ENCODE measurements at places on chromosomes 1 and 21.

DNA sequence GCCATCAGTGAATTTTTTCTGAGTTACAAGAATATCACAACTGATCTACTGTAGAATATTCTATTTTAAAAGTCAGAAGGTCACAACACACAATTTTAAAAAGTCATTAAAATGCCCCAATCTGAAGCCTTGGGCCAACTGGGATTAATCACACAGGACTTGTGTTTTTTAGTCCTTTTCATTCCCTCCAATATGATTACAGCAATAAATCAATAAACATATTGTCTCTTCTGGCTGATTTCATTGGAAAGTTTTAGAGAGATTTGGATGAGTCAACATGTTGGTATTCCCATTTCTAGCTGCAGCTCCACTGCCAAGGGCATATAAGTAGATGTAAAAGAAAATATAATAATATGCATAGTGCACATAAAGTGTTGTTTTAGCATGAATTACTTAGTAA is 85.8 kb downstream of the NIBAN1 start:
- no peak for DNase-seq

DNA sequence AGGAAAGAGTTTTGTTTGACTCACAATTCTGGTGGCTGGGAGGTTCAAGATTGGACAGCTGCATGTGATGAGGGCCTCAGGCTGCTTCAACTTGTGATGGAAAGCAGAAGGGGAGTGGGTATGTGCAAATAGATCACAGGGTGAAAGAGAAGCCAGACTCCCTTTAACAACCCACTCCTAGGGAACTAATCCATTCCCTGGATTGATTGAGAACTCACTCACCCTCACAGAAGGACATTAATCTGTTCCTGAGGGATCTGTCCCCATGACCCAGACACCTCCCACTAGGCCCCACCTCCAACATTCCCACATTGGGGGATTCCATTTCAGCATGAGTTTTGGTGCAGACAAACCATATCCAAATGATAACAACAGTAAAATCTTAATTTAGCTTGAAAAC is 25.6 kb downstream of the UBE2T start:
- no peak for DNase-seq

- DNase-seq = peak; percentile 69
Measured at GRCh38 chr1:224245188-224245587, 62.1 kb downstream of the DEGS1 start.

- no peak for DNase-seq
Measured at GRCh38 chr1:1892763-1893120, 1.9 kb upstream of the GNB1 start.

DNA sequence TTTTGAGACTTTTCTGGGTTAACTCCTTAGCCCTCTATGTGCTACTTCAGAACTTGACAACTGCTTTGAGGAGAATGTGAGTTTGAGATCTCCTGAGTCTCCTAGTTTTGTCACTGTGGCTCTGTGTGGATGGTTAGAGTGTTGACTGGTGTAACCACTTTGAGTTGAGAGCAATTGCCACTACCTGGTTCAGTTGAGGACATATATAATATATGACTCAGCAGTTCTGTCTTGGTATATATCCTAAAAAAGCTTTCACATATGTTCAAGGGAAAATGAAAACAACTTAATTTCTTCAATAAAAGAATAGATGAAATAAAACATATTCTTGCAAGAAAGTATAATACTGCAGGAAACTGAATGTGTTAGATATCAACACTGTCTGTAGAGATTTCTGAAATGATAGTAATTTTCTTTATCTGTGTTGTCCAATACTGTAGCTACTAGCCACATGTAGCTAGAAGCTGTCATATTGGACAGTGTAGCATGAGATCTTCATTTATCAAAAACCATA is 96.7 kb upstream of the QSOX1 start:
- no peak for DNase-seq

DNA sequence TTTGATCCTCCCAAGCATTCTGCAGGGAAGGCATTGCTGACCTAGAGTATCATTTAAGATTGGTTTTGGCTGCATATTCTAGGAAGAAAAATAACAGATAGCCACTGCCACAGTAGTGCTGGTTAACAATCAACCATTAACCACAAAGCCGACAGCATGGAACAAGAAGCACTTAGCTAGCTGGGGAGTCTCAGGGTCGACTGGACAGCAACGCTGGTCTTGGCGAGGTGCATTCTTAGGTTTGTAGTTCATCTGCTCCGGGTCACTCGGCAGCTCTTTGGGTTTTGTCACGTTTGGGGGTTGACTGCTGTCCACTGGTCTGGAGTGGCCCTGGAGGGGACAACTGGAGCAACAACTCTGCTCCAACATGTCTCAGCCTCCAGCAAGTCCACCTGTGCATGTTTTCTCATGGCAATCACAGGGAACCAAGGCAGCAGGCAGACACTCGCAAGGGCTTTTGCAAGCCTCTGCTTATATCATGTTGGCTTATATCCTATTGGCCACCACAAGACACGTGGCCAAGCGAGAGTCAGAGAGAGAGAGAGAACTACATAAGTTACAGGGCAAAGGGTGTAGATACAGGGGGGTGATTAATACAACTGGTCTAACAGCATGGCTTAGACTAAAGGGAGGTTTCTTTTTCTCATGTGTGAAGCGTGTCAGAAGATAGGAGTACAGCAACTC is 99.5 kb downstream of the LACTBL1 start:
- no peak for DNase-seq

- DNase-seq = no peak
Measured at GRCh38 chr1:165883056-165883455, 55.6 kb downstream of the UCK2 start.

- DNase-seq = no peak
Measured at GRCh38 chr1:95388031-95388430, 154.0 kb downstream of the RWDD3 start.

GRCh38 chr1:185338719-185339622 is 21.9 kb upstream of the IVNS1ABP start:
- DNase-seq = peak; percentile 31

- no peak for DNase-seq
Measured at GRCh38 chr1:217135987-217136894, 413.0 kb upstream of the ESRRG start.

DNA sequence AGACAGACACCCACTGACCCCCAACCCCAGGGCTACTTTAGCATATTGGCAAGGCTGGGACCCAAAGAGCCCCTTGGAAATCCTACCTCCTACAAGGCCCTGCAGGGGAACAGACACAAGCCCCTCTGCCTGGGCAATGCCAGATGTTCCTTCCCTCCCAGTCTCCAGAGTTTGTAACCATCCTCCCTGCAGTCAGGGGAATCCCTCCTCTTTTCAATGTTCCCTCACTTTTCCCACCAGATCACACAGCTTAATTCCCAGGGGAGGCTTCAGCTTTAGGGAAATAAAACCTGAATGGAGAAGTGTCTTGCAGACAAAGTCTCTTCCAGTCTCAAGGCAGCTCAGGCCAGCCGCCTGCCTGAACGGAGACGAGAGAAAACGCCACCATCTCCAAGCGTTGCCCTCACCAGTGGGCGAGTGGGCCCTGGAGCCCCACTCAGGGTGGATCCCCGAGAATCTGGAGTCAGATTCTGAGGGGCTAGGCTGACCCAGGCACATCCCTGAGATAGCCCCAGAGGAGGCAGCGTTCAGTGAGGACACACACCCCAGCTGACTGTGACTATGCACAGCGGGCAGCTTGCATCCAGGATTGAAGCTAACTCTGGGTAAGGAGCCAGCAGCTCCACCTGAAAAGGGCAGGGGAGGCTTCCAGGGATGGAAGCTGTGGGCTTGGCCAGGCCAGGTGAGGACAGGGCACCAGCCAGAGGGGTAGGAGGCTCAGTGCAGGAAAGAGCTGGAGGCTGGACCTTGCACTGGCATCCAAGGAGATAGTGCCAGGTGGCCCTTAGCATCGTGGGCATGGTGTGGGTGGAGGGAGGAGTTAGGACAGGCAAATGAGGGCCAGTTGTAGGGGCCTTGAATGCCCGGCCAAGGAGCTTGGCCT is 44.0 kb upstream of the ZC3H12A start:
- no peak for DNase-seq

- no peak for DNase-seq
Measured at GRCh38 chr1:65467536-65467935, 47.1 kb downstream of the LEPR start.

DNA sequence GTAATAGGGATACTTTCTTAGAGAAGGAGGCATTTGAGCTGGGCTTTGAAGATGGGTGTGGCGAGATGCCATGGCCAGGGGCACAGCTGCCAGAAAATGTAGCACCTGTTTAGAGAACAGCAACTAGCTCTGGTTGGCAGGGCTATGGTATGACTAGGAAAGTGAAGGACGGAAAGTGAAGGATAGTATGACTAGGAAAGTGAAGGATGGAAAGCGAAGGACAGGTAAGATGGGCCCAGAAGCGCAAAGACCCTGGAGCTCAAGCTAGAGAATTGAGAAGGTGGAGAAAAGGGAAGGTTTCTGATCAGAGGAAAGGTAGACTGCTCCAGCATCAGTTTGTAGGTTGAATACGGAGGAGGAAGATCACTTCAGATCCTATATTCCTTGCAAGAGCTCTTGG is 205.4 kb downstream of the SLC35F3 start:
- DNase-seq = no peak

- no peak for DNase-seq
Measured at GRCh38 chr1:61198554-61198953, 116.2 kb downstream of the NFIA start.

- DNase-seq = no peak
Measured at GRCh38 chr1:227033880-227034279, 93.8 kb downstream of the COQ8A start.

Measured in right lobe of liver (tissue), 6 donors.